Stimulated activated CD4-positive, alpha-beta T cell treated with anti-CD3 and anti-CD28 coated beads, Interleukin-15, amount 100 ng/mL, for 24 hours (primary cell): ENCODE measurements at places on chromosomes 1 and 21.

- peak; percentile 89 for DNase-seq
These were observed 37.1 kb downstream of the ARHGEF16 start for GRCh38 chr1:3491291-3492246.

GRCh38 chr1:109048335-109048734 lies 6.4 kb upstream of the WDR47 start:
- DNase-seq, result no peak

GRCh38 chr1:43410571-43410970 lies 20.9 kb downstream of the SZT2 start:
- no peak for DNase-seq

DNA sequence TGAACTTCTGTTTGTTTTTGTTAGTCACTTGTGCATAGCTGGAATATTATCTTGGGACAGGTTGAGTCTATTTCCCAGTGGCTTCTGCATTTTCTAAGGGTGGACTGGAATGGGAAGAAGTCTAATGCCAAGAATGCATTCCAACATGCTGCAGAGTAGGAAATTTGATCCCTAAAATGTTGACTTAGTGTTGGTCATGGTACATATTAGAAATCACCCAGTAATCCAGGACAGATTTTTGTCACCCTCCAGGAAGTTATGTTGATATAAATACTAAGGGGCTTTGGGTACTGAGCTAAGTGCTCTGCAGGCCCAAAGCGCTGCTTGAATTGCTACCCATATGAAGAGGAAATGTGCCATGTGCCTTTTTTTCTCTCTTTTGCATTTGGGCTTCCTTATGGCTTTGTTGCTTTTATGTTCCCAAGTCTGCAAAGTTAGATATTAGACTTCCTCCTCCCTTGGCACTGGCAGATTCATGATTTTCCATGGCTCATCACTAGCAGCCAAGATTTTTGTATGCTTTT lies 10.0 kb downstream of the ARID1A start:
- no peak for DNase-seq

GRCh38 chr1:29695036-29695435 lies 458.7 kb downstream of the PTPRU start:
- no peak for DNase-seq

GRCh38 chr1:206706806-206707366 lies 22.2 kb downstream of the MAPKAPK2 start:
- DNase-seq, result peak; percentile 17

GRCh38 chr1:112589766-112590165 lies 29.2 kb downstream of the ST7L start:
- DNase-seq, result no peak

DNA sequence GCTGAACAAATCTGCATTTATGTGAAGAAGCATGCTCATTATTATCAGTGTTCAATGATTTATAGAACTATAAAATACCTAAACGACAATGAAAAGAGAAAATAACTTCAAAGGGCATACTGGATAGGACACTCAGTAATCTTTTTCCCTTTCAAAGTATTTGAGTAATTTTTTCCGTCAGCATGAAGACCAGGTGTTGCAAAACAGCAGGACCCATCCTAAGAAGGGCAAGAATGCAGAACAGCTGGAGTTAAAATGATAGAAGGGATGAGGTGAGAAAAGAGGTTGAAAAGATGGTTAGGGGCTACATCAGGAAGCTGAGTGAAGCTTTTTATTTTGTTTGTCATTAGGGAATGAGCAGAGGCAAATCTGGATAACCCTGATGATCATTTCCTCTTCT lies 7.1 kb upstream of the RGS18 start:
- DNase-seq, result no peak

DNA sequence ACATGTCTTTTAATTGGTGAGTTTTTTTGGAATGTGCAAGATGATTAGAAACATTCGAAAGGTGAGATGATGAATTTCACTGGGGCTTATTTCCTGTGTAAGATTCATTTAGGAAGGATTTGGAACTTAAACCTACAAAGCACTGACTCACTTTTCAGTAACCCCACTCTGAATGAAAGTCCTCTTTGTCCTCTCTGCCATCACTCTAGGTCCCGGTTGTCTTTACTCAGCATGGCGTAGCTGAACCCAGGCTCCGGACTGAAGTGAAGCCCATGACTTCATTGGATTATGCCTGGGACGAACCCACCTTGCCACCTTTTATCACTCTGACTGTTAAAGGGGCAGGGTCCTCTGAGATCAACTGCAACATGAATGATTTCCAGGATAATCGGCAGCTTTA lies 139.4 kb downstream of the VPS13D start:
- DNase-seq, result no peak
